ENCODE measurements at places on chromosomes 1 and 21. TPM values are rescaled to one million over a fixed set of nuclear protein-coding genes. Genes with fewer than 3 reads are reported as not detected.

OLFML3 gene
- 149 TPM for polyA plus RNA-seq

TP73 gene
- 1.0 TPM for polyA plus RNA-seq

TOR1AIP1 gene
- polyA plus RNA-seq = 50.4 TPM

PPM1J gene
- polyA plus RNA-seq = 3.9 TPM

CRYZL1 gene
- polyA plus RNA-seq = 28.8 TPM

LGR6 gene
- 0.65 TPM for polyA plus RNA-seq

PROK1 gene
- polyA plus RNA-seq = not detected

BRINP2 gene
- 0.35 TPM for polyA plus RNA-seq

PTGFRN gene
- 99.9 TPM for polyA plus RNA-seq

CLCA1 gene
- polyA plus RNA-seq = not detected

S100A7 gene
- not detected for polyA plus RNA-seq

DNA sequence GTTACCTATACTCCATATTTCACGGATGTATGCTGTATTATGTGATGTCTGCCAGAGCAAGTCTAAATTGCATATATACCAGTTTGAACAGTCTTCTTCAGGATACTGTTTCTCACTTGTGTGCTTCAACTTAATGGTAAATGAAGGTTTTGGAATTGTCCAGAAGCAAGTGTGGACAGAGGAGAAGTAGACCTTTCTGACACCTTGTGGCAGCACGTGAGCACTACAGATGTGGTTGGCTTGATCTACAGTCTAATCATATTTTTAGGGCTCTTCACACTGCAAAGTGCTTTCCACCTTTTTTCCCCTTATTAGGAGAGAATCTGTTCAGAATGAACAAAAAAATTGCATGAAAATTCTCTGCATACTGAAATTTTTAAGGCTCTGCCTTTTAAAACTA is 10.9 kb downstream of the MORC3 start:
- no peak for DNase-seq

DNA sequence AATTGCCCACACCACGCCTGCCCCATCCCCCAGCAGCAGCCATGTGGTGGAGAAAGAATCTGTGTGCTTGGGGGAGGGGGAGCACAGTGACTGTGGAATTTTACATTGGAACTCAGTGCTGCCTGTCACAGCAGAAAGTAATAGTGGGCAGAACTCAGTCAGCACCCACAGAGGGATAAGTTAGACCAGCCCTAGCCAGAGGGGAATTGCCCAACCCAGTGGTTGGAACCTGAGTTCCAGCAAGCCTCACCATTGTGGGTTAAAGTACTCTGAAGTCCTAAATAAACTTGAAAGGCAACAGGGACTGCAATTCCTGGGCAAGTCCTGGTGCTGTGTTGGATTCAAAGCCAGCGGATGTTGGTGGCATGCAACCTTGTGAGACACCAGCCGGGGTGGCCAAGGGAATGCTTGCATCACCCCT is 88.8 kb downstream of the MRPL39 start:
- DNase-seq = no peak

DNA sequence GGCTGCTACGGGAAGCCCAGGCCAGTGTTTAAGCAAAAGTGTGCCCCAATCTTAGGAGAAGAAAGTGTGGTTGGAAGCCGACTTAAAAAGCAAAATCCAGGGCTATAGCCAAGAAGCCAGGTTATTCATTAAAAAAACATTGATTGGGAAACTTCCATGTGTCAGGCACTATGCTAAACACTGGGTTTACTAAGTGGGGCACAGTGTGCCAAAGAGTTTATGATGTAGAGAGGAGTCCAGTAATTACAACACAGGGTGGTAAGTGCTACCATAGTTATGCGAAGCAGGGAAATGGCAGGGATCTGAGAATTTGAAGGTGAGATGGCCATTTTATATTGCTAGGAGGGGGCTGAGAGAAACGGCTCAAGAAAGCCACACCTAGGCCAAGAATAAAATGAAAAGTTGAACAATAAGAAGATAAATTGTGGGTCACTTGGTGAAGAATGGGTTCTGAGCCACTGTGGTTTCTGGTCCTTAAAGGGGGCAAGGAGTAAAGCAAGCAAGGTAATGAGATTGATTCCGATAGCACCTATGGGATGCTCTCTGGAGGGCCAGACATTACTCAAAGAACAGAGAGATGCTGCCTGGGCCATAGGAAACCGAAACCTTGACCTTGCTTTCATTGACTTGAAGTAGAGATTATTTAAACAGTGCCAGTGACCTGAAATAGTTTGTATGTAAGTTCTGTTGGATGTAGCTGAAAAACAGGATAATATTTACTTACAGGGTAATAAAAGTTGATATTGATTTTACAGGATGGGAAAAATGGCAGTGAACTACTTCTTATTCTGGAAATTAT is 177.8 kb downstream of the GIPC2 start:
- DNase-seq = no peak

- no peak for DNase-seq
Observed at GRCh38 chr1:68703921-68704354, 207.1 kb upstream of the DEPDC1 start.

GRCh38 chr21:39051588-39051949 is 131.7 kb downstream of the PSMG1 start:
- DNase-seq = no peak

- DNase-seq = no peak
Observed at GRCh38 chr1:153794624-153795329, 19.6 kb downstream of the SLC27A3 start.

DNA sequence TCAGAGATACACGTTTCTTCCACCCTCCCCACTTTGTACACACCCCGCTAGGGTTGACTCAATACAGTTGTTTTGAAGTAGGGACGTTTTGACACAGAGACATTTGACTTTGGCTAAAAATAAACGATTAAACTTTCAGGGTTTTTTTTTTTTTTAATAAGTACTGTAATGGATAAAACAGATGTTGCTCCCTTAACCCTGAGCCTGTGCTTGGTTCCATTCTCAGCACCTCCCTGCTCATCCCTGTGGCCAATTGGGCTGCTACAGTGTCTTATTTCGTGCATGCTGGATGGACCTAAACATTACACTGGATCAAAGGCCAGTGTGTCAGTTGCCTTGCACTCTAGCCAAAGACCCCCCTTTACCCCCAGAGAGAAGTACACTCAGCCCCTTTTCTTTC is 16.9 kb downstream of the GRHL3 start:
- no peak for DNase-seq

- DNase-seq = no peak
Observed at GRCh38 chr1:232705815-232706575, 76.1 kb upstream of the SIPA1L2 start.

GRCh38 chr1:90045853-90046563 is 51.1 kb downstream of the ZNF326 start:
- no peak for DNase-seq

DNA sequence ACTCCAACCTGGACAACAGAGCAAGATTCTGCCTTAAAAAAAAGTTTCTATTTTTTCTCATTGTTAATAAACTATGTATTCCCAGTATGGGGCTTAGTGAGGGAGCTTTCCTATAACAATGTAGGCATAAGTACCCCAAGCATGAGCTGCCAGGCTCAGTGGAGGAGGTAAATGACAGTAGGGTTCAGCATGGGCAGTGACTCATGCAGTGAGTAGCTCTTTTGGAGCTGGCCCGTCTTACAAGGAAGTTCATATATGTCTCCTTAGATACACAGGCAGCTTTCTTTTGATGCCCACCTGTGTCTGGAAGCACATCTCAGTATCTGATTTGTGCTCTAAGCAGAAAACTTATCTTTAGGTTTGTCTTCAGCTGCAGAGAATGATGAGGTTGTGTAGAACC is 57.9 kb downstream of the ZNF678 start:
- no peak for DNase-seq

- DNase-seq = no peak
Observed at GRCh38 chr1:30148676-30149075, 574.7 kb downstream of the MATN1 start.

GRCh38 chr21:20253261-20253660 is 744.9 kb upstream of the NCAM2 start:
- DNase-seq = no peak

GRCh38 chr1:226653311-226653921 is 85.7 kb downstream of the ITPKB start:
- no peak for DNase-seq

DNA sequence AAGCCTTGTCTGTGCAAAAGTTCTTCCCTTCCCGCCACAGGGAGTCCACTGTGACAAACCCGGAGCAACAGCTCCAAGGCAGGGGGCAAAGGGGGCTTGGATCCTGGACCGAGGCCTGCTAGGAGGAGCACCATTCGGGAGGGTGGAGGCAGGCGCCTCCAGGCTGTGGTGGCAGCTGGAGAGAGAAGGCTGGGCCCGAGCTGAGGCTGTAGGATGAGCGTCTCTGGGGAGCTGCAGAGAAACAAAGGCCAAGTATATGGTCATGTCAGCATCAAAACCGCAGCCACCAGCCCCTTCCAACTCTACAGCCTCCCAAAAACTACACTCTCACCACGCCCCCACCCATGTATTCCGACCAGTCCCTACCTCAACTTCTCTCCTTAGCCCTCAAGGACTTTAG is 579 bp downstream of the SH3BP5L start:
- DNase-seq = no peak

GRCh38 chr21:22579741-22580140 is 1581.5 kb downstream of the NCAM2 start:
- DNase-seq = no peak

DNA sequence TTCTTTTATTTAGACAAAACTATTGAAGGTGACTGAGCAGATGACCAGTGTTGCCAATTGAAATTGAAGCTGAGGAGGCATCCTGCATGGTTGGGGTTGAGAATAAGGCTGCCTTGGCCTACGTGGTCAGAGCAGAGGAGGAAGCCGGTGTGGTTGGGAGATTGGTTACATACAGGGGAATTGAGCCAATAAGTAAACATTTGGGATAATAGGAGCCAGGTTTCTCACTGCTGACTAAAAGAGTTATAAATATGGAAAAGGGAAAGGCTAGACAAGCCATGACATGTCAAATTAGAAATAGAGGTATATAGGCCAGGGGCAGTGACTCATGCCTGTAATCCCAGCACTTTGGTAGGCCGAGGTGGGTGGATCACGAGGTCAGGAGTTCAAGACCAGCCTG is 15.8 kb downstream of the SNX7 start:
- no peak for DNase-seq

DNA sequence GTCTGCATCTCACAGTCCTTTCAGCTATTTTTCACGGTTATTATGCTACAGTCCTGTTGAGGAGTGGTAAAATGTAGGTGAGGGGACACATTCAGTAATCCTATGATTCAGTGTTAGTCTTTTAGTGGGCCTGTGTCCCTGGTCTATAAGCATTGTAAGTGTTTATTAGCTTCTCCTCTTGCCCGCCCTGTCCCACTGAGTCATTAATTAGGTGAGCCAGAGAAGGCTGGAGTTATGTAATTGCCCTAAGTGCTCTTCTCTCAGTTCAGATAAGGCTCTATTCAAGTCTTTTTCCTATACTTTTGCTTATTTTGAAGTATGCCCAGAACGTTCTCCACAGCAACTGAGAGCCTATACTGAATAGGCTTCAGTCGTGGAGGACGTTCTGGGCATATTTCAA is 76.3 kb upstream of the ZRANB2 start:
- DNase-seq = no peak

DNA sequence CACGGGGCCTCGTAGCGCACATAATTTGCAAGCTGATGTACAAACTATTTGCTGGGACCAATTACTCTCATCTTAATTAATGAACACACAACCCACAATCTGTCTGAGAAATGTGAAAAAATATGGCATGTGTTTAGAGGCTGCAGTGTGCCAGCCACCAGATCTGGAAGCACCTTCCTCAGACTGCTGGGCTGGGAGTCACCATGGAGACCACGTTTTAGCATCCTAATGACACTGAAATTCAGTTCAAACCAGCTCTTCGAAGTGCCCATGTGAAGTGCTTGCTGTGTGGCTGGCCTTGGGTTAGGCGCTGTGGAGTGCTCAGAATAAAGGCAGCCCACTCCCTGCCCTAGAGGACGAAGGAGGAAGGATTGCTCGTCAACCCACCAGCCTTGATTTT is 482.4 kb downstream of the OMA1 start:
- no peak for DNase-seq

DNA sequence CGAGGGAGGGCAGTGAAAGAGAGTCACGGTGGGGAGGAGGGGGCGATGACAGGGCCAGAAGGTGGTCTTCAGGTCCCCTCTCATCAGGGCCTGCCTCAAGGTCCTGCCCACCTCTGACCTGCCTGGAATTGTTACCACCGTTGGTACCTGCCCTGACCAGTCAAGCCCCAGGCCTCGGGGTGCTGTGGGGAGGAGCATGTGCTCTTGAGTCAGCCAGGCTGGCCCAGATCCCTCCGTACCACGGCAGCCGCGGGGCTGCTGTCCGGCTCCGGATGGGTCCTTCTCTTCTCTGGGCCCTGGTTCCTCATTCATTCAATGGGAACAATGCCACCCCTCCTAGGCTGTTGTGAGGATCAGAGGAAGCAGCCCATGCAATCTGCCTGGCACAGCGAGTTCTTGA is 22.0 kb downstream of the SERINC2 start:
- DNase-seq = no peak

DNA sequence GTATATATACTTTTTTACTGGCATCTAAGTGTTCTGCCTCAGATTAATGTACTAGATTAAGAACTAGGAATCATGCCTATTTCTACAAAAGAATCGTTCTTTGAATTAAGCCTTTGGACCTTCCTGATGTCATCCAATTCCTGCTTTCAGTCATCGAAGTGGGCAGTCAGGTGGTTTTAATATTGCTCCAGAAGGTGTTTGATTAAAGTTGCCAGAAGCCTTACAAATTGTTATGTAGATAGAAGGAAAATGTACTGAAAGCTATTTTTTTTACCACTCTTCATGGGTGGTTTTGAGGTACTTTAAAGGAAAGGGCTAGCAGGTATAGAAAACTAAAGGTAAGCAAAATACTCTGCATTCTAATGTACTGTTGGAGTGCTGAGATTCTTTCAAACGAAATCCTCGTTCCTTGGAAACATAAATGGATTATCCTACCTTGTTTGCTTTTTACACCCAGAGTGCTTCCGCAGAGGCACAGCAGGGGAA is 716 bp downstream of the CTBS start:
- DNase-seq = no peak

- DNase-seq = no peak
Observed at GRCh38 chr1:197706601-197707000, 68.7 kb downstream of the DENND1B start.

GRCh38 chr1:183821889-183822611 is 17.1 kb downstream of the RGL1 start:
- DNase-seq = no peak

GRCh38 chr21:41630917-41631316 is 123.0 kb upstream of the TMPRSS2 start:
- no peak for DNase-seq

DNA sequence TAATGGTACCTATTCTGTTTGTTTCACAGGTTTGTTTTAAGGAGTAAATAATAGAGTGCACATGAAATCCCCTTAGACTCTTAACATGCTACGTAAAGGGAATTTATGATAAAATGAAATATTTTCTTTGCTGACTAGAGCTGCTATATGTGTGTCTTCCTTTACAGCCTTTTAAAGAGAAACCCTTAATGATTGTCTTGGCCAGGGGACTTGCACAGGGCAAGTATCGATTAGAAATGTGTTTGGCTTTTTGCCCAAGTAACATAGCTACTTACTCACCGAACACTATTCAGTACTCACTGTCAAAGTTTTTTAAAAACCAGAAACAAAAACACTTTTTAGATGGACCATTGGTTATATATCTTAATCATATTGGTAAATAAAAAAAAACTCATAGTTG is 71.3 kb upstream of the KIAA1614 start:
- DNase-seq = no peak

GRCh38 chr1:71587961-71588360 is 507.1 kb upstream of the ZRANB2 start:
- DNase-seq = no peak

- DNase-seq = no peak
Observed at GRCh38 chr1:199898654-199899053, 128.9 kb upstream of the NR5A2 start.

Measured in forelimb muscle (tissue), 1 donor.